ENCODE measurements at places on chromosomes 2 and 18. TPM values are rescaled to one million over a fixed set of nuclear protein-coding genes. Genes with fewer than 3 reads are reported as not detected.
A peak's percentile ranks its signal among the peaks of the same experiment; 100 is the strongest.

CFAP53 gene
- 0.26 TPM for polyA plus RNA-seq

PSMA8 gene
- not detected for polyA plus RNA-seq

MDH1B gene
- polyA plus RNA-seq = 1.3 TPM

EML6 gene
- polyA plus RNA-seq = 0.12 TPM

TET3 gene
- 3.1 TPM for polyA plus RNA-seq

DUSP2 gene
- 0.94 TPM for polyA plus RNA-seq

SULT1C2 gene
- polyA plus RNA-seq = 0.04 TPM

CFAP65 gene
- polyA plus RNA-seq = not detected

IL36B gene
- polyA plus RNA-seq = not detected

LRATD1 gene
- 1.9 TPM for polyA plus RNA-seq

NT5C1B gene
- polyA plus RNA-seq = not detected

SLC9A4 gene
- not detected for polyA plus RNA-seq

POTEE gene
- 0.04 TPM for polyA plus RNA-seq

CLEC4F gene
- not detected for polyA plus RNA-seq

RGPD6 gene
- 8.6 TPM for polyA plus RNA-seq

CCDC102B gene
- 4.6 TPM for polyA plus RNA-seq

NEB gene
- 0.14 TPM for polyA plus RNA-seq

ZNF638 gene
- 105 TPM for polyA plus RNA-seq

TXNDC2 gene
- 0.06 TPM for polyA plus RNA-seq

GAREM2 gene
- 2.8 TPM for polyA plus RNA-seq

LIMS2 gene
- 8.7 TPM for polyA plus RNA-seq

UPP2 gene
- polyA plus RNA-seq = not detected

EIPR1 gene
- polyA plus RNA-seq = 33.2 TPM

DCC gene
- 0.67 TPM for polyA plus RNA-seq

DNA sequence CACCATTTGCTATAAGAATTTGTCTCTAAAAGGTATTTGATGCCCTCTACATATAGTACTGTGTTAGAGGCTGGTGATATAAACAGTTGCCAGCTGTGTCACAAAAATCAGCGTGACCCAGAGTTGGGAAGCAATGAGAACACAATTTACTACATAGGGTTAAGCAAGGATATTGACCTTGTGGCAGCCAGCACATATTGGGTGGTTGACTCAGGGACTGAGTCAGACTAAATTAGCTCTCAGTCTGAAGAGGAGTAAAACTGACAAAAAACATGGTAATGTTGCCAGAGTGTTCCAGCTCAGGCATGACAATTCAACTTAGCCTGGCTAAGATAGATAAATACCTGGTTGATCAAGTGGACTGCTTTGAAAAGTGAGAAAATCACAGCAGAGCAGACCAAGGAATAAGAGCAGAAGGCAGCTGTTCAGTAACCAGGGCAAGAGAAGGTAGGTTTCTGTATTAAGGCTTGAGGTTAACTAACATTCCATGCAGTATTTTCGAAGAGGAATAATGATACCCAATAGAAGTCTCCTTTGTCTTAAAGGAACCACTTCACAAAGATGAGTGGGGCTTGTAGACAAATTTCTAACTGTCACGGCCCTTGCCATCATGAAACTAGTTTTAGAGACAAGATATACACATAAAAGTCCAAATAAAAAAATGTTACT is 108.2 kb upstream of the ERBB4 start:
- DNase-seq = peak; percentile 21

DNA sequence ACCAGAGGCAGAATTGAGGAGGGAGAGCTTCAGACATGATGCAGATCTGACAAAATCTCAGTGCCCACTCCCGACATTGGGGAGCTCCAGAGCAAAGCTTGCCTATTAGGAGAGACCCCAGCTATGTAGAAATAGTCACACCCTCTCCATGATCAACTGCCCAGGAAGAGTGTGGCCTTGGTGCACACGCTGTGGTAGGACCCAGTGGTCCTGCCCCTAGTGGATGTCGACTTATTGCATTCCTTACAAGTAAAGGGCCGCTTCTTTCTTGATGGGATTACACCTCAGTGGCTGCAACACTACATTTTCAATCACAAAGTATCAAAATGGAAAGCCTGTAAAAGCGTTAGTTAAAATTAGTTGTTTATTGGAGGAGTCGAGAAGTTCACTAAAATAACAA is 64.2 kb downstream of the VRK2 start:
- no peak for DNase-seq

DNA sequence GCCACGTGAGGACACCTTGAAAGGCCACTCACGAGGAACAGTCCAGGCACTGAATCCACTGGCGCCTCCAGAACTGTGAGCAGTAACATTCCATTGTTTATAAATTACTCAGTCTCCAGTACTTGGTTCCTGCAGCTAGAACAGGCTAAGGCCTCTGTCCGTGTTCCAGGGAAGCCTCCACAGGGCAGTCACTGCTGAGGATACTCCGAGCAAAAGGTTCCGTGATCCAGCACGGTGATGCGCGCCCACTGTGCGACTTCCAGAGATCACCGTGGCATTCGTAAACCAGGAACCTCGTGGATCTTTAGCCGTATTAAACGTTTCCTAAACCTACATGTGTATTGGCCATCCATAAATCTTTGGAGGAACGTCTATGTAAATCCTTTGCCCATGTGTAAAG is 51.5 kb upstream of the SALL3 start:
- no peak for DNase-seq

GRCh38 chr2:201258666-201259615 is 1.4 kb upstream of the CASP8 start:
- no peak for DNase-seq

GRCh38 chr18:69715191-69715795 is 232.4 kb downstream of the CD226 start:
- no peak for DNase-seq

- DNase-seq = no peak
Measured at GRCh38 chr18:13379062-13379865, 160.7 kb downstream of the LDLRAD4 start.

GRCh38 chr2:200862532-200863000 is 1.9 kb downstream of the CLK1 start:
- DNase-seq = no peak

DNA sequence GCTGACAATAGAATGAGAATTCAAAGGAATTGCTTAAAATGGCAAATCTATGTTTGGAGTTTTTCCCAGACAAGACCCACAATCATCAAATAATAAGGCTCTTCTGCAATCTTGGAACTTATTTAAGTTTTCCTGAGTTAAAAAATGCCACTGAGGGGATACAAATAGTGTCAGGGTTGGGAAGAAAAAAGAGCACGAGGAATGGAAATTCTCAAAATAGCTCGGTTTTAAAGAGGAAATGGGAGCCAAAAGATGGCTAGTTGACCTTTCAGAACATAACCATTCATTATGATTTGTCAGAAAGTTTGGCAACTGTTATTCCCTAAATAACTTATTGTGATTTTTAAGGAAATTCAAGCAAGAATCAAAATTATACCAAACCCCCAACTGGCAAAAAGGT is 127.7 kb downstream of the RAPGEF4 start:
- no peak for DNase-seq

GRCh38 chr2:152012697-152013096 is 86.1 kb downstream of the CACNB4 start:
- DNase-seq = no peak

DNA sequence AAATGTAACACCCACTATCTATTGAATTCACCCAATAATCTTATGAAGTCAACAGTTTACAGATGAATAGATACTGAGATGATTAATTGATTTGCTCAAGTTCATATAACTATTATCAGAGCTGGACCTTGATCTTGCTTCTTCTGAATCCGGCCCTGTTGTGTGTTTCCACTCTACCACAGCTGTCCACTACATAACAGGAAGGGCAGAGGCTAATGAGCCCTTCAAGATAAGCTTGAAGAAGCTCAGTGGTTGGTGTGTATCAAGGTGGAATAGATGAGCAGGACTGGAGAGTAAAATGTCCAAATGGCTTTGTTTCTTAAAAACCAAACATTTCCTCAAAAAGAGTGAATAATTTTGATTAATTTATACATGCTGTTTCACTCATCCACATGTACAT is 56.4 kb upstream of the ITGB6 start:
- DNase-seq = no peak

DNA sequence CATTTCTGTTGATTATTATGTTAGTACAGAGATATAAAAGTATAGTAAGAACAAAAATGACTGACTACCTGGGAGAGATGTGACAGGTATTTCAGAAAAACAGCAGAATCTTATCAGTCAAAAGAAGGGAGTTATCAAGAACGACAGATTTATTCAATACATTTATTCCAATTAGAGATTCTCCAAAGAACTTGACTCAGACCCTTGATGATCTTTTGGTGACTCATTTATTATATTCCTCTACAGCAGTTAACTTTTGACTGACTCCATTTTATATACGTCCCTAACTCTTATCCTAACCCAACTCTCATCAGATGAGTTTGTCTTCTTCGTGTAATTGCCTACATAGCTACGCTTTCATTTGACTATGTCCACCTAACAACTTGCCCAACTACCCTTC is 91.1 kb downstream of the C2orf74 start:
- DNase-seq = no peak

GRCh38 chr2:176391148-176391419 is 121.8 kb downstream of the MTX2 start:
- no peak for DNase-seq

DNA sequence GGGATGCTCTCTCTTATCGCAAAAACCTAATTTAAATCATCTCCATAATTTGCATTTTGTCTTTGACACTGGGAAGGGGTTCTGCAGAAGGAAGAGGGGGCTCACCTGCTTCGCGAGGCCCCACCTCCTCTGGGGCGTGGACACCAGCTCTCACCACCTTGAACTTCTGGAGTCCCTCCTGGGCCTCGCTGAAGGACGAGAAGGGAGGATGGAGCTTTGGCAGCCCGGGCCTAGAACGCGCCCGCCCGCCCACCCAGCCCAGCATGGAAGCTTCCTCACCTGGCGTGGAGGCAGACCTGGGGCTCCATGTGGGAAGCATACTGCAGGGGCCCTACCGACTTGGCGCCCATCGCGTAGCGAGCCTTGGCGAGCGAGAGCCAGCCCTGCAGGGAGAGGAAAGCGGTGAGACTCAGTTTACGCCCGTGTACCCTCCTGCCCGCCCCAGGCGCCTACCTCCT is 1.1 kb upstream of the IMP4 start:
- no peak for DNase-seq

GRCh38 chr18:59156316-59156715 is 16.6 kb downstream of the SEC11C start:
- DNase-seq = no peak

GRCh38 chr2:8659092-8659734 is 22.6 kb upstream of the ID2 start:
- no peak for DNase-seq

DNA sequence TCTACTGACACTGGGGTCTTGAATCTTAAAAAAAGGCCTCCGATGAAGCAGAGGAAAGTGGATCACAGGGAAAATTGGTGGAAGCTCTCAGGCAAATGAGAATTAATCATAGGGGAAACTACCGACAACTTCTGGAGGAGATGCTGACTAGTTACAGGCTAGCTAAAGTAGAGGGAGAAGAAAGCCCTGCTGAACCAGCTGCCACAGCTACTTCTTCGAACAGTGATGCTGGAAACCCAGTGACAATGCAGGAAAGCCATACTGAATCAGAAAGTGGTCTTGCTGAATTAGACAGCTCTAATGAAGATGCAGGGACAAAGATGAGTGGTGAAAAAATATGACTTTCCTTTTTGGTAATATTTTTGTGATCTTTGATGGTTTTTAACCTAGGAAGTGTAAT is 44.9 kb upstream of the SLC3A1 start:
- DNase-seq = no peak

GRCh38 chr2:5472673-5473072 is 219.5 kb upstream of the SOX11 start:
- DNase-seq = no peak

- DNase-seq = no peak
Measured at GRCh38 chr2:227703961-227704360, 13.9 kb downstream of the SLC19A3 start.

GRCh38 chr2:207315131-207315530 is 149.4 kb upstream of the KLF7 start:
- DNase-seq = no peak

GRCh38 chr2:86044614-86045013 is 61.1 kb downstream of the POLR1A start:
- DNase-seq = no peak

DNA sequence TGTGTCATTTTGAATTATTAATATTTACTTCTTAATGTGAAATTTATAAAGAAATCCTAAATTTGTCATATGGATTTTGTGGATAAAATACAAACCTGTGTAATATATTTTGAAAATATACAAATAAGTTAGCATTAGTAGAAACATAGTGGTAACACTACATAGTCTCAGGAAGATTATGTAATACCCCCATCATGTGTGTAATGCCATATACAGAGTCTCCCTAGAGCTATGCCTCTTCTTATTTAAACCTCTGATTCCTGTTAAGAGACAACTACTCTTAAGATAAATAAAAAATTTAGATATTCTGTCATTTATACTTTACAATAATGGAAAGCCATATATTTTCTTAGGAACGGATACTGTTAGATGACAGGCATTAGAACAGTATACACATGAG is 2012.0 kb upstream of the LRRTM1 start:
- no peak for DNase-seq

GRCh38 chr2:128512379-128513115 is 193.9 kb upstream of the HS6ST1 start:
- no peak for DNase-seq

DNA sequence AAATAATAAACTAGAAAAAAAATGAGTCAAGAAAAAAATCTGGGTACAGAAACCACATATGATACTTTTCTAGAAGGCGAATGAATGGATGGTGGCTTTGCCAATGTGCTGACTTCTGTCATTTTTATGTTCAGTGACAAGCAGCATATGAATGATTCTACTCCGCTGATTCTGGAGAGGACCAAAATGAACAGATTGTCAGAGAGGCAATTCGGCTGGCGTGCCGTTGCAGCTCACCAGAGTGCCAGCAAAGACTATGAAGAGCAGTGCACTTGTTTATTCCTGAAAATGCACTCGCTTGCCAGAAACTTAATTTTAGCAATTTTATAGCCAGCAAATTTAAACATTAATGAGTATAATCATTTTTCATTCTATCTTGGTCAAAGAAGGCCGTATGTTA is 105.9 kb upstream of the NYAP2 start:
- no peak for DNase-seq

DNA sequence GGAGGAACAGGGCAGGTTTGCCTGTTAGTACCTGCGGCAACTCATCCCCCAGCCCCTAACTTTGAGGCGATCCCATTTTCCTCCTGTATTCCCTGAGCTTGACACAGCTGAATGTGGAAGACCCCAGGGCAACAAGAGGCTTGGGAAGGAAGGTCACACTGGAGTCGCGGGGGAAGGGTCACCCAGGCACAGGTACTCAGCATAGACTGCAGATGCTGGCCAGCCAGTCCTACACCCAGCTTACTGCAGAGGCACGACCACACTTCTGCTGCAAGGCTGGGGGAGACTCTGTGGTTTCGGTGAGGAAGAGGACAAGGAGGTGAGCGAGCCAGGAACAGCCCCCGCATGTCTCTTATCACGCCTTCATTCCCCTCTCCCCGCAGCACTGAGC is 91.5 kb downstream of the MALT1 start:
- DNase-seq = no peak
